CD4-positive, alpha-beta T cell treated with Interferon gamma for 1 hour (primary cell): ENCODE measurements at places on chromosomes 12 and 14.

- DNase-seq, result peak; percentile 65
These were observed 42.0 kb upstream of the GPR68 start for GRCh38 chr14:91286530-91286937.

DNA sequence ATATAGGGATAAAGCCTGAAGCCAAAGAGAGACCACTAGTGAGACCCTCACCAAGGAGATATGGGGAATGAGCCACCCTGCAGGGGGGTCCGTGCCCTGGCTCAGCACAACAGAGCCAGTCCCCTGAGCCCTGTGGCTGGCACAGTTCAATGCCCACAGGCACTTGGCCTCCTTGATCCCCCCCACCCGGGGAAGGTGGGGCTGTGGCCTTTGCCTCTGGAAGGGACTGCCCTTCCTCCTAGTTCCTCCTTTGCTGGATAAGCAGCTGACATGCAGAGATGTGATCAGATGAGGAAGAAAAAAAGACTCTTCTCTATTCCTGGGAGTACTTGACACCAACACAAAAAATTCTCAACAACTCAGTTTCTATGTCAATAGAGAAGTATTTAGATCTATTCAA is 19.9 kb downstream of the TTC7B start:
- no peak for DNase-seq

GRCh38 chr12:12273291-12273957 is 6.6 kb upstream of the LRP6 start:
- DNase-seq, result no peak

GRCh38 chr12:11987901-11988300 is 82.8 kb upstream of the BCL2L14 start:
- DNase-seq, result no peak

GRCh38 chr12:40034156-40034555 is 71.7 kb downstream of the SLC2A13 start:
- no peak for DNase-seq

GRCh38 chr14:33589334-33589733 is 361.5 kb downstream of the EGLN3 start:
- DNase-seq, result no peak

DNA sequence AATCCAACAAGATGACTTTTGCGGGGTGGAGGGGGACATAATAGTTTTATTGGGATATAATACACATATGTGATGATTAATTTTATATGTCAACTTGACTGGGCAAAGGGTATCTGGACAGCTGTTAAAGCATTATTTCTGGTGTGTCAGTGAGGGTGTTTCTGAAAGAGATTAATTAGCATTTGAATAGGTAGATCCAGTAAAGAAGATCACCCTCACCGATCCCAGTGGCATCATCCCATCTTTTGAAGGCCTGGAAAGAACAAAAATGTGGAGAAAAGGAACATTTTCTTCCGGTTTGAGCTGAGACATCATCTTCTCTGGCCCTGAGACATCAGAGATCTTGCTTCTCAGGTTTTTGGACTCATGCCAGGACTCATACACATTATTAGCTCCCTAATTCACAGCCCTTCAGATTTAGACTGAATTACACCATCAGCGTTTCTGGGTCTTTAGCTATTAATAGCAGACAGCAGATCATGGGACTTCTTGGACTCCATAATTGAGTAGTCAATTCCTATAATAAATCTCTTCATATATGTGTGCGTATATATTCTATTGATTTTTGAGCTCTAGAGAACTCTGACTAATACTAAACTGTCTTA is 283.6 kb downstream of the PCNX1 start:
- DNase-seq, result no peak

DNA sequence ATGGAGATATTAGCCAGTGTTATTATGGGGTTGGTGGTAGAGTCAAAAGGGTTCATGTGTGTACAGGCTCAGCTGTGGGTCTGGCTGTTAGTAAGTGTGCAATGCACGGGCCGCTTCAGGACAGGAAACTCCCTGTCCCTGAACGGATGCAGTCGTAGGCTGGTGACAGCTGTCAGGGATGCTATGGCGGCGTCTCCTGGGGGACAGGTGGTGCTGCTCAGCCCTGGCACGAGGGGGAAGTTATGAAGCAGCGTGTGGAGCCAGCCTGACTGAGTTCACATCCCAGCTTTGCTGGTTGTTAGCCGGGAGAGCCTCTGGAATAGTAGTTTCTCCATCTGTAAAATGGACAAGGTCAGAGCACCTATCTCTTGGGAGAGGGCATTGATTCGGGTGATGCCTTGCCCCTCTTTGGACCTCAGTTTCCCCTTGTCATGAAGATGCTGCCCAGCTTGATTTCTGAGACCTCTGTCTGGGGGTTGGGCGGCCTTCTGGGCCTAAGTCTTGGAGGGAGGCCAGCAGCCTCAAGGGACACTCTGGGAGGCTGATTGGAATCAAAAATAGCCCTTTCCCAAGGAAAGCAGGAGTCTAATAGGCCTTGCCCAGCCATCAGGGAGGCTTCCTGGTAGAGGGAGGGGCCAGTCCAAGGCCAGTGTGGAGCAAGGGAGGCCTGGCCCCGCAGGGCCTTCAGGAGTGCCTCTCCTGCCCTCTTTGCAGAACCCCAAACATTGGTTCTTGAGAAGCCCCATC is 7.1 kb downstream of the ASB2 start:
- peak; percentile 32 for DNase-seq

GRCh38 chr12:32181498-32182175 is 75.0 kb downstream of the BICD1 start:
- no peak for DNase-seq

GRCh38 chr14:105911006-105911847 is 384.8 kb downstream of the TMEM121 start:
- no peak for DNase-seq

- DNase-seq, result no peak
These were observed 323.8 kb downstream of the RAD51B start for GRCh38 chr14:68143341-68143841.

DNA sequence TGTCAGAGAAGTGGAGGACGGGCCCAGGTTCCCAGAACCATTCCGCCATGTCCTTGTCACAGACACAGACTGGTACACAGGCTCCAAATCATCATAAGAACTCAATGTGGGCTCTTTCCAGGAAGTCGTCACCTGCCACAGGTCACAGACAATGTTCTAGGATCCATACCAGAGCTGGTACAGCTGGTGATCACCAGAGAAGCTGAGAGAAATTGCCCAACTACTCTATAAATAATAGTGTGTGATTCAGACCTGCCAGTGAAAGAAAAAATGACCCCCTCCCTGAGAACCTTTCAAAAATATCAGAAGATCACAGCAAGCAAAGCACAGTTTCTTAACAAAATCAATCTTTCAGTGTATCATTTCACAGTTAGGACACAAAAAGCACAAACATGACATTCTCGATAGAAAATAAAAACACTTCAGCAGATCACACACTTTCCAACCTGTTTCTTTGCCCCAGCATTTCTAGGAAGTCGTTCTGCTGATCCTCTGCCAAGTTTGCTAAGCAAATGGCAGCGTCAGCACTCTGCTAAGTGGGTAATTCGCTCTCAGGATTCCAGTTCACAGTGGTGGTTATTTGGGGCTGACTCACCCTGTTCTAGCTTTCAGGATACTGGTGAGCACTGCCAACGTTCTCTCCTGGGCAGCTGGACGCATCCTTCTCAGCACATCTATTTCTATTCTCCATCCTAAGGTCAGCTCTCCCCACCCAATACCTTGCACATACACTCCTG is 223.3 kb upstream of the SFSWAP start:
- no peak for DNase-seq

GRCh38 chr14:65042296-65042695 is 55.6 kb downstream of the FNTB start:
- DNase-seq, result no peak

GRCh38 chr12:96995861-96996260 is 88.8 kb downstream of the NEDD1 start:
- DNase-seq, result no peak

DNA sequence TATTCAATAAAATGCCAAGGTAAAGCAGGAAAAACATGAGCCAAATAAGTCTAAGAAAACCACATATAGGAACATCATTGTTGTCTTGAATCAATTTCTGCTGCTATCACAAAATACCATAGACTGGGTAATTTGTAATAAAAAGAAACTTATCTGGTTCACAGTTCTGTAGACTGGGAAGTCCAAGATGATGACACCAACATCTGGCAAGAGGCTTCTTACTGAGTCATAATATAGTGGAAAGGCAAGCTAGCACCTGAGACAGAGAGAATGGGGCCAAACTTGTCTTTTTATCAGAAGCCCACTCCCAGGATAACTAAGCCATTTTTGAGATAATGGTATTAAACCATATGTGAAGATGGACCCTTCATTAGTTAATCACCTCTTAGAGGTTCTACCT is 975.9 kb downstream of the FLRT2 start:
- DNase-seq, result no peak

DNA sequence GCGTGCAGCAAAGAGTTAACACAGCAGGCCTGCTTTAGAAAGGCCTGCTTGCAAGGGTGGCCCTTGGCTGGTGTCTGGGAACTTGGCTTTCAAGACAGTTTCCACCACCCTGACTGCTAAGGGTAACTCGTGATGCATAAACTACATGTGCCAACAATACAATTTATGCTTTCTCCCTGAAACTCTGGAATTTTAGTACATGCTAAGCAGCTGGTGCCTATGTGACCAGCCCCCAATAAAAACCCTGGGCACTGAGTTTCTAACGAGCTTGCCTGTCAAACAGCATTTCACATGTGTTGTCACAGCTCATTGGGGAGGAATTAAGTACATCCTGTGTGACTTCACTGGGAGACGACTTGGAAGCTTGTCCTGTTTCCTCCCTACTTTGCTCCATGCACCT is 133.1 kb downstream of the SLC5A8 start:
- DNase-seq, result no peak

DNA sequence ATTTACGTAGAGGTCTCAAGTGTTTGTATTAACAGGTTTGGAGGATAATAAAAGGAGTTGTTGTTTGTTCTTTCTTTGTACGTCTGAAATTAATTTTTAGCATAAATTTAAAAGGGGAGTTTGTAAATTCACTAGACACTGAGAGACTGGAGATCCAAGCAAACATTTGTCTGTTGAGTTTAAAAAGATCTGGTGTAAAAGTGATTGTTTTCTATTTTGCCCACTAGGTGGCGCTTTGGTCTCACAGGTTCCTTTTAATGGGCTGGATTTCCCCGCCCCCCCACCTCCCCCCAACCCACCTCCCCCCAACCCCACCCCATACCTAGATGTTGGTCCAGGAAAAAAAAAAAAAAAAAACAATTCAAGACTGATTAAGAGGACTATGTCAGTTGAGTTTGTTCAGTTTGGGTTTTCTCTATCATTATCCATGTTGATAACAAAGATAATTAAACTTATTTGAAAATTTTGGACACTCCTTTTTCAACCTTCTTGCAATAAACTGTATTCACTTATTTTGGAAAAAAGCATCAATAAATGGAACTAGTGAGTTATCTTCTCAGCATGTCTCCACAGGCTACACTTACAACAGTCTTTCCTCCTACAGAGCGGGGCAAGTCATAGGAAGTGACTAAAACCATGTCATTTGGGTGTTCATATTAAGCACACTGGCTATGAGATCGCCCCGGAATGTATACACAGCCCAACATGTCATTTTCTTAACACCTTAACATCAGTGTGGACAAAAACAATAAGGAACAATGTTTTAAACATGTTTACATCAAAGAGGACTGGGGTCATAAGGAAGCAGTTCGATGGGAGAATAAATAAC is 841.1 kb downstream of the NRXN3 start:
- no peak for DNase-seq

DNA sequence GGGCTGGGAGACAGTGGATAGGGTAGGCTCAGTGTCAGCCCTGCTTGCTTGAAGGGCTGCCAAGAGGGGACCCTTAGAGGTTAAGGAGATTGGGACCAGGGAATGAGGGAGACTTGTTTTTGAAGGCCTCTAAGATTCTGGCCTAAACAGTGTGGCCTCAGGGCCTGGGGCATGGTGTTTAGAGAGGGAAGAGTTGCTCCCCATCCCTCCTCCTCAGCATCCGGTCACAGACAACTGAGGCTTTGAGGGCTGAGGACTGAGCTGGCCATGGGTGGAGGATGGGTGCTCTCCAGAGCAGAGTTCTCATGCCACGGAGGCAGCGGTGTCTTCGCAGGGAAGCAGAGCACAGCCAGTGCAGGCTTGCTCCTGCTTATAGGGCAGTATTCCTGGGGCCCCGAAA is 49.4 kb downstream of the KRT80 start:
- no peak for DNase-seq

DNA sequence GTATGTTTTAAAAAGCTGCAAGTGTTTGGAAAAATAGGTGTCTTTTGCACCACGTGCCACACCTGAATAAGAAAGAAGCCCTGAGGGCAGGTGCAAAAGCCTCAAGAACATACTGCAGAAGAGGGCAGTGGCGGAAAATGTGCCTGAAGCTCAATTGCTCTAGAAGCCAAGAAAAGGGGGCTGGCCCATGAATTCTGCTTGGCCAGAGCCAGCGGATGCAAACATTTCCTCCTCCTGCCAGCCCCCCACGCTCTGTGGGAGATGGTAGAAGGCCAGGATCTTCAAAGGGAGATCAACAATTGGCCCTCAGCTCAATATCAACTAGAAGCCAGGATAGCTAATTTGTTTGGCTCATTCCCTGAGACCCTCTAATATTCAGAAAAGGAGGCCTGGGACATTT is 80.3 kb upstream of the TMEM132D start:
- no peak for DNase-seq

GRCh38 chr12:7989827-7990491 is 42.6 kb upstream of the FOXJ2 start:
- peak; percentile 79 for DNase-seq

- no peak for DNase-seq
These were observed 137.9 kb upstream of the CPSF6 start for GRCh38 chr12:69101505-69101904.

- no peak for DNase-seq
These were observed 14.7 kb downstream of the CPSF6 start for GRCh38 chr12:69254046-69254445.

- peak; percentile 47 for DNase-seq
These were observed 66.6 kb downstream of the KDM2B start for GRCh38 chr12:121514184-121514742.

DNA sequence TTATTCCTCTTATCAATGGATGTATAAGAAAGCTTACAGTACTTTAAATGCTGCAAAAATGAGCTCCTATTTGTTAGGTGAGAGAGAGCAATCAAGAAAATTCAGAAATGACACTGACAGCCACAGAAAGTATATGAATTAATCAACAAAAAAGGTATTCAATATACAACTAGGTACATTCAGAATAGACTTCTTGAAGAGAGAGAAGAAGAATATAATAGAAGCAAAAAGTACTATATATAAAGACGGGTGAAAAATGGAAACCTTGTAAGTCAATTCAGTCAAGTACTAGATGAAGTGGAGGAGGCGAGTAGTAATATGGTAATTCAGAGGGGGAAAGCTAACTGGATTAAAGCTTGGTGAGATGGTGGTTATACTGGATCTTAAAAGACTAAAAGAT is 74.3 kb downstream of the HEATR5A start:
- no peak for DNase-seq

- no peak for DNase-seq
These were observed 14.3 kb upstream of the KRT73 start for GRCh38 chr12:52632656-52633055.

- no peak for DNase-seq
These were observed 55.8 kb downstream of the PRIMA1 start for GRCh38 chr14:93732524-93732923.

DNA sequence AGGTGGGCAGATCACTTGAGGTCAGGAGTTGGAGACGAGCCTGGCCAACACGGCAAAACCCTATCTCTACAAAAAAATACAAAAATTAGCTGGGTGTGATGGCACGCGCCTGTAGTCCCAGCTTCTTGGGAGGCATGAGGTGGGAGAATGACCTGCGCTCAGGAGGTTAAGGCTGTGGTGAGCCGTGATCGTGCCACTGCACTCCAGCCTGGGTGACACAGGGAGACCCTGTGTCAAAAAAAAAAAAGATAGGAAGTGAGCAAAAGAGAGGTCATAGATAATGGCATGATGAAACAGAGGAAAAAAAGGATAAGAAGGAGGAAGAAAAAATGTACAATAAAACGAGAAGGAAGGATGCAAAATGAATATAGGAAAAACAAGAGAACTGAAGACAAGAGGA is 159.5 kb downstream of the ETV6 start:
- DNase-seq, result no peak
